ENCODE measurements at places on chromosomes 5 and 9.

GRCh38 chr5:9058161-9058560 lies 487.7 kb downstream of the SEMA5A start:
- no peak for DNase-seq

GRCh38 chr5:91170266-91170665 lies 212.9 kb downstream of the ARRDC3 start:
- DNase-seq = no peak

DNA sequence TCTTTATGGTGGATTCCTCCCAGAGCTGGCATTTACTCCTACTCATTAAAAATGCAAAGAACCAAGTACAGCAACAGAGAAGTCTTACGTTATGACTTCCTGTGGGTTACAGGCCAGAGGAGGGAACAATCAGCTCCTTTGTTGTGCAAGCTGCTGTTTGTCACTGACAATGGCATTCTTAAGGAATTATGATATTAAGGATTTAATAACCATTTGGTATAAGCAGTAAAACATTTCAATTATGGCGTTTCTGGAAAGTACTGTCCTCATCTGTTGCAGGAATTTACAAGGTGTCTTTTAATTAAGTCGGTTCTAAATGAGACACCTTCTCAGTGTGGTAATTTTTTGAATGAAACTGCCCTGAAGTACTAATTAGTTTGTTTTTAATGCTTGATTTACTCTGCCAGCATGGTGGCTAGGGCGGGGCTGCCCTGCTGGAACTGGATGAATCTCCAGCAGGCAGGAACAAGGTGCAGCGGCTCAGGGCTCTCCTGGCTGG lies 49.1 kb upstream of the VDAC1 start:
- DNase-seq = no peak

GRCh38 chr9:81207651-81208050 lies 481.7 kb downstream of the TLE1 start:
- DNase-seq = no peak

DNA sequence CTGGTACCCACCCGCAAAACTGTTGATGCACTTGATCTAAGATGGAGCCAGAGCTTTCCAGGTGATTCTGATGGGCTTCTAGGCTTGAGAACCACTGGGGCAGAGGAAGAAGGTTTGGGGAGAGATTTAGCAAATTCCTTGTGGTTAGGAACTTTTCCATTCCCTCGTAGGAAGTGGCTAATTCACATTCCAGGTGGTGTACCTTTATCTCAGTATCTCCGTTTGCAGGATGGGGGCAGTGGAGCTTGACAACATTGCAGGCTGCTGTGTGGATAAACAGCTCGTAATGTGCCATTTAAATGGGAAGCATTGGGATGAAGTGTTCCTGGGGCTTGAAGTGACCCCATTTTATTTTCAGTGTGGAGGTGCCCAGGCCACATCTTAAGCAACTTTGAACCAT lies 172.9 kb upstream of the IL12B start:
- no peak for DNase-seq

DNA sequence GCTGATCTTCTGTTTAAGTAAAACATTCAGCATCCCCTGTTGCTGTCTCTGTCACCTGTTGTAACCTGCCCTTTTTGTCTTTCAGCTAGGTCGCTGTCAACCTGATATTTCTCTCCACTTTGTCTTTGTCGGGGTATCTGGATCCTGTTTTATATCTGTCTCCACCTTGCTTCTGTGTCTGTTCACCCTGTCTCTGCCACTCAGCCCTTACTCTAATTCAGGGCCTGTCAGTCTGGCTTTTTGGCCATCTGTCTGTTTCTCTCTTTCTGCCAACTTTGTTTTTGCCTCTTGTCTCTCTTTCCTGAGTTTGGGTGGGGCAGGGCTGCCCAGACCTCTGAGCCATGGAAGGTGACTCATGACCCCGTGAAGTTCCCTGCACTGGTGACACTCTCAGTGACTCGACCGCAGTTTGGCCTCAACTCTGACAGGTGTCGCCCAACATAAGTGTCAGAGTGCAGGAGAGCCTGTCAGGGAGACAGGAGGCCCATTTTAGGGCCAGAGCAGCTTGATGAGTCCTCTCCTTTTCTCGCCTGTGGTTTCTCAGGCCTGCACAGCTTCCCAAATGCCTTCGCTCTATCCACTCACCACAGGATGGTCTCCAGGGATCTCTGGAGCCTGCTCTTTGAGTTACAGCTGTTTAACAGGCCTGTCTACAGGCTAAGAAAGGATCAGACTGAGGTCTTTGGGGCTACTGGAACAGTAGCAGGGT lies 868 bp downstream of the ZBTB43 start:
- peak; percentile 78 for DNase-seq

Data from GM12864 (cell line).